ENCODE measurements at places on chromosomes 16 and 17. TPM values are rescaled to one million over a fixed set of nuclear protein-coding genes. Genes with fewer than 3 reads are reported as not detected.

GRCh38 chr17:6534846-6535514 is 21.4 kb downstream of the PITPNM3 start:
- no peak overlapping the region for H3K4me3 ChIP-seq
- DNase-seq: no peak
- H3K27ac ChIP-seq: no peak overlapping the region
- no peaks in the 10 kb centered on the region for H3K27me3 ChIP-seq
- H3K4me1 ChIP-seq: no peaks in the 10 kb centered on the region

- no peaks in the 10 kb centered on the region for H3K36me3 ChIP-seq
- H3K4me3 ChIP-seq: no peak overlapping the region
- H3K4me1 ChIP-seq: peaks cover 19% of the 10 kb centered on the region
- no peak for DNase-seq
Observed at GRCh38 chr16:48153774-48154173, 2.0 kb downstream of the ABCC12 start.

DNA sequence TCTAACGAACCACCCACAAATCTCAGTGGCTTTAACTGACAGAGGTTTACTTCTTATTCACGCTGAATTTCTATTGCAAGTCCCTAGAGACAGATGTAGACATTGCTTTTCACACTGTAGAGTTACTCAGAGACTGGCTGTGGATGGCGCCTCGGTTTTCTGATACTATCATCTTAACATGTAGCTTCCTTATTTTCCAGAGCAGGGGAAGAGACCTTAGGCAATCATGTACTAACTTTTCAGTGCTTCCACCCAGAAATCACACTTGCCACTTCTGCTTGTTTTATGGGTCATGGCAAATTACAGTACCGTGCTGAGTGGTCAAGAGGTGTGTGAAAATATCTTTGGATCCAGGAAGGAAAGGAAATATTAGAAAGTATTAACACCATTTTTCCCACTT is 65.4 kb downstream of the MAF start:
- no peaks in the 10 kb centered on the region for H3K36me3 ChIP-seq
- H3K27me3 ChIP-seq: peaks cover 3% of the 10 kb centered on the region
- no peak for DNase-seq
- no peak overlapping the region for H3K27ac ChIP-seq

DNA sequence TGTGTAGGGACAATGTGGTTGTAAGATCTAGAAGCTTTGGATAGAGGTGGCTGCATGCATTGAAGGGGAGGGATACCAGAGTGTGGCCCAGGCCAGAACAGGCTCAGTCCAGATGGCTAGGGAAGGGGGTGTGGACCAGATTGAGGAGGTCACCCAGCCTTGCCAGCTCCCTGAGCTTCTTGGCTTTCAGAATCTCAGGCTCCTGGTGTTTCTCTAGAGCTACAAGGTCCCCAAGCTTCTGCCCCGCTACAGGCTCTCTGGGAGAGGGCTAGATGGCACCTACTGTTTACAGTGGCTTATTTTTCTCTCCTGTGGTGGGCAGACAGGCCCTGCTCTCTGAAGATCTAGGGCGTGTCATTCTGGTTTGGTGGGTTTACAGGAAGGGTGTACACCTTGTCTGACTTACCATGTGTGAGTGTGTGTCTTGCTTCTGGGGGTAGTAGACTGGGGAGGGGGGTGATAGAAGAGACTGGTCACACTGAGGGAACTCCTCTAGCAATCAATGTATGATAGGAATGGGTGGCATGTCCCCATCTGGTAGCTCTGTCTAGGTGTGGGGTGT is 1.1 kb downstream of the RARA start:
- no peak for DNase-seq
- no peak overlapping the region for H3K4me3 ChIP-seq
- no peaks in the 10 kb centered on the region for H3K27me3 ChIP-seq
- peaks cover 44% of the 10 kb centered on the region for H3K4me1 ChIP-seq
- H3K27ac ChIP-seq: no peak overlapping the region
- H3K36me3 ChIP-seq: no peaks in the 10 kb centered on the region

DNA sequence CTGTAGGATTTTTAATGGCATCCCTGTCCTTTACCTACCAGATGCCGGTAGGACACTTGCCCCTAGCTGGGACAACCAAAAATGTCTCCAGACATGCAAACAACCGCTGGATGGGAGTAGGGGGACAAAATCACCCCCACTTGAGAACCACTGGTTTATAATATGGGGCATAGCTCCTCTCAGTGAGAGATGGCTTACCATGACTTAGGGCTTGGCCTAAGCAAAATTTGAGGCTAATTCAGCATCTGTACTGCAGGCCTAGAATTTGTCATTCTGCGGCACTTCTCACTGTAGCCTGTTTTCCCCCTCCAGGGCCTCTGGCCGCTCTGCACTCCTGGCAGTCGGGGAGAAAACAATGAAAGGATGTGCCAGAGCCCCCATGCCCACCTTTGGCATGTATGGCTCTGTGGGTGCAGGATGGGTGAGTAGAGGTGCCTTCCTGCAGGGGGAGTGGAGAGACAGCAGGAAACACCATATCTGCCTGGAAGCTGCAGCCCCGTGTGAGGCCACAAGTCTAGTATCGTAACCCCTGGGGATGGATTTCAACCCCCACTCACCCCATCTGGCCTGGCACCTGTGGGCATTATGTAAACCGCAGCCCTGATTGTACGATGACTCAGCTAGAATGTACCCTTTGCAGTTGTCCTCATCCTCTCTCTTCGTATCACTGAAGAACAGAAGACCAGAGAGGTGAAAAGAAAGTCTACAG is 268.1 kb downstream of the SOX9 start:
- H3K4me3 ChIP-seq: no peak overlapping the region
- no peaks in the 10 kb centered on the region for H3K4me1 ChIP-seq
- no peaks in the 10 kb centered on the region for H3K27me3 ChIP-seq
- H3K36me3 ChIP-seq: no peaks in the 10 kb centered on the region
- DNase-seq: no peak

The KRTAP4-9 gene
- not detected for total RNA-seq

DNA sequence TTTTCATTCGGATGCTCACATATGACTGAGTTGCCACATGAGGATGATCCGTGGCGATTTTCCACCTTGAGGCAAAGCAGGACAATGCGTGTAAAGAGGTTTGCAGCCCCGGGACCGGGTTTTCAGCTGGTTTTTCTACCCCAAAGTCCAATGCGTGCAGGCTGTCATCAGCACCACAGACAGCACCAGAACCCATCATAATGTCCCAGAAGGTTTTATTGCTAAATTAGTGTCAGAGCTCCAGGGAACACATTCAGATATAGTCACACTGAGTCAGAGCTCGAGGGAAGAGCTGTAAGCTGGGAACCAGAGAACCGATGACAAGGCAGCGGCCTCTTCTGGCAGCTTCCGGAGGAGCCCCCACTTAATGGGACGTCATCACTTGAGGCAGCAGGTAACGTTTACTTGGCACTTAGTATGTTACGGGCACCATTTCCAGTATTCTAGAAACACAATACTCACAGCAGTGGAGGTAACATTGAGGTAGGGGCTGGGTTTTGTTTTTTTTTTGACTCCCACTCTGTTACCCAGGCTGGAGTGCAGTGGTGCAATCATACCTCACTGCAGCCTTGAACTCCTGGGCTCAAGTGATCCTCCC is 8.9 kb upstream of the NAGPA start:
- H3K27ac ChIP-seq: no peak overlapping the region
- H3K4me1 ChIP-seq: no peaks in the 10 kb centered on the region
- no peaks in the 10 kb centered on the region for H3K36me3 ChIP-seq
- H3K4me3 ChIP-seq: no peak overlapping the region
- DNase-seq: no peak

GRCh38 chr17:38871247-38872015 is 1.6 kb downstream of the LASP1 start:
- H3K4me1 ChIP-seq: peaks cover 64% of the 10 kb centered on the region
- H3K36me3 ChIP-seq: peaks cover 11% of the 10 kb centered on the region
- peak overlapping the region; percentile 88 for H3K4me3 ChIP-seq
- H3K27me3 ChIP-seq: no peaks in the 10 kb centered on the region
- peak overlapping the region; percentile 90 for H3K27ac ChIP-seq

The CFAP97D1 gene
- total RNA-seq: not detected

All from activated CD8-positive, alpha-beta memory T cell treated with anti-CD3 and anti-CD28 coated beads, Interleukin-2, amount 10 ng/mL, durations not matched to agents 7 days and 5 days (primary cell).